Mammary epithelial cell (primary cell): ENCODE measurements at places on chromosomes 4 and X.

DNA sequence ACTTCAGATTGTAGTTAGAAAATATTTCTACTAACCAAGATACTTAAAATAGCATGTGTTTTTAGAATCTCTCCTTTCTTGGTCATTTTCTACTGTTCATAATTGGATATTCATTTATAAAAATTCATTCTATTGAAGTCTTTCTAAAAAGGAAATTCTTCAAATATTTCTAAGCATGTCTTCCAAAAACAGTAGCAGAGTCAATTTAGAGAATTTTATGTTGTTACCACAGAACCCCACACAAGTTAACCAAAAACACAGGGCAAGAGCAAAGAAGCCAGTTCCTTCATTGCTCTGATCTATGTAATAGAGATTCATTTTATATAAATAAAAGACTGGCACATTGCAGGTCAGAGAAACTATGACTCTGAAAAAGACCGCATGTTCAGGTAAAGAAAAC lies 345.1 kb upstream of the PITX2 start:
- no peak for DNase-seq

DNA sequence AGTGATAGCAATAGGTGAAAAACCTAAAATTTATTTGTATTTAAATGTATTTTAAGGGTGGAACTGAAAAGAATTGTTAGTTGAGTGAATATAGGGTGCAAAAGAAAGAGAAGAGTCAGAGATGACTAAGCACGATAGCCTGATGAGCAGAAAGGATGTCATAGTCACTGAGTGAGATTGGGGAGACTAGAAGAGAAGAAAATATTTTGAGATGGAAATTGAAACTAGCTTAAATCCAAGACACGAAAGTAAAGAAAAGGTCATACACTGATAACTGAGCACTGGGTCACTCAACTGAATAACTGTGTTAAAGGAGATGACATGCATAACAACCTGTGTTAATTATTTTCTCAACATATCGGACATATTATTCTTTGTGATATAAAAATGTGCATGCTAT lies 55.5 kb downstream of the SPANXN4 start:
- DNase-seq: no peak

DNA sequence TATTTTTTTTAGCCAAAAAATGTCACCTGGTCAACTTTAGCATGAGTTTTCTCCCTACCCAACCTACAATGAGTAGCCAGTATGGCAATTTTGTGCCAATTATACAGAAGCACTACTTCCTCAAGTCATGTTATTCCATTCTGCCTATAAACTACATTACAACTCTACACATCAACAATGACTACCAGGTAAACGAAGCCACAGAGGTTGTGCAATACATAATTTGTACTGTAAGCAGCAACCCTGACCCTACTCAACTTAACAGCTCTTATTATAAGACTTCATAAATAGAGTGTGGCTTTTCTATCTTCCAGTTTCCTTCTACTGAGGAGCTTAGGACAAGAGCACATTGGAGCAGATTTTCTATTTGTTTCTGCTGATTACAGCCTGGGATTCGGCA lies 160.5 kb downstream of the HS3ST1 start:
- DNase-seq: no peak

DNA sequence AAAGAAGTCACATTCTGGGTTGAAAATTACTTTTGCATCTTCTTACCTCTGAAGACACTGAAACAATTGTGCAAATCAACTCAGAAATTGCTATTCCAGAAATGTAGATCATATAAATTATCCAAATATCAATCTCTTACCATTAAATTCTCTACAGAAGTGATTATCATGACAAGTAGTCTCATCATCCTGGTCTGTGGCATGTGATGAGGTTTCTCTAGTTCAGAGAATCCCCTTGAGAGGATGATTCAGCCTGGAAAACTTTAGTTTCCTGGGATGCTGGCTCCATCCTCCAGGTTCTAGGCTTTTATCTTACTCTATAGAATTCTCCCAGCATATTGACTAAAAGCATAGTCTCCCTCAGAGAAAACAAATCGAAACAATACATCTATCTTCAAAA lies 76.2 kb upstream of the S100G start:
- DNase-seq: peak; percentile 40

DNA sequence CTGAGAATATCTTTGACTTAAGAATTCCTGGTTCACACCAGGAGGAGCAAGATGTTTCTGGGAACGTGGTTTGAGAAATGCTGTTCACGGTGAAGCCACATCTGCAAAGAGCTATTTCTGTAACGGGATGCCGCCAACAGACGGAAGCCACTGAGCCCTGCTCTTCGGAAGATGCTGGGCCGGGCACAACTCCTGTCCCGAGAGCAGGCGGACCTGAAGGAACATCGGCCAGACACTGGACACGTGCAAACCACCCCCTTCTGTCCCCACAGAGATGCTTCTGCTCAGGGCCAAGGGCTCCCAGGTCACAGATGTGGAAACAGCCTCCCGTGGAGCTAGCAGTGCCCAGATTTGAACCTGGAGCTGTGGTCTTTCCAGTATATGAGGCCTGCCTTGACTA lies 24.3 kb downstream of the HMX1 start:
- DNase-seq: no peak

DNA sequence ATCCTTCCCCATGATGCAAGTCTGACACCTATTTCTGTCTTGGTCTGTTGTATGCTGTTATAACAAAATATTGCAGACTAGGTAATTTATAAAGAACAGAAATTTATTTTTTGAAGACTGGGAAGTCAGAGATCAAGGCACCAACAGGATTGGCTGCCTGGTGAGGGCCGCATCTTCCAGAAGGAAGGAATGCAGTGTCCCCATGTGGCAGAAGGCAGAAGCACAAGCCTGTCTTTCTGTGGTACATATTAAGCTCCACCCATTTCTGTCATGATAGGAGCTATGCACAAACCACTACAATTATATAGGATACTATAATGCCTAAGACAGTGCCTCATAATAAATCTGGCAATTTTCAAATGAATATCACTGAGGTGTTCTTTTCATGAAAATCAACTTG lies 502.3 kb upstream of the DIAPH2 start:
- DNase-seq: peak; percentile 8

DNA sequence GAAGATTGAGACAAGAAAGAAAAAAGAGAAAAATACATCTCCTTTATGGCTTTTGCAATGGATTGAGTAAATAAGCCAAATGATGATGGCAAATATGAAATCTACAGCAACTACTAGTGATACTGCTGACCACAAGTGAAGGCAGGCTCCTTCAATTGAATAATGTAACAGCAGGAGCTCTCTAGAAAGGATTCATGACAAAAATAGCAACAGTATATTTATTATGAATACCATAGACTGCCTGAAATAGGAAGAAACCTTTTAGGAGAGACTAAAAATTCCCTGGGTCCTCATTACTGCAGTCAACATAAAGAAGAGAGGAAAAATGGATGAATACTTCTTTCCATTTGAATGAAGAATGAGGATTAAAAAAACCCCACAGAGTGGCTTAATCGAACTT lies 306.8 kb upstream of the ANXA10 start:
- DNase-seq: no peak

DNA sequence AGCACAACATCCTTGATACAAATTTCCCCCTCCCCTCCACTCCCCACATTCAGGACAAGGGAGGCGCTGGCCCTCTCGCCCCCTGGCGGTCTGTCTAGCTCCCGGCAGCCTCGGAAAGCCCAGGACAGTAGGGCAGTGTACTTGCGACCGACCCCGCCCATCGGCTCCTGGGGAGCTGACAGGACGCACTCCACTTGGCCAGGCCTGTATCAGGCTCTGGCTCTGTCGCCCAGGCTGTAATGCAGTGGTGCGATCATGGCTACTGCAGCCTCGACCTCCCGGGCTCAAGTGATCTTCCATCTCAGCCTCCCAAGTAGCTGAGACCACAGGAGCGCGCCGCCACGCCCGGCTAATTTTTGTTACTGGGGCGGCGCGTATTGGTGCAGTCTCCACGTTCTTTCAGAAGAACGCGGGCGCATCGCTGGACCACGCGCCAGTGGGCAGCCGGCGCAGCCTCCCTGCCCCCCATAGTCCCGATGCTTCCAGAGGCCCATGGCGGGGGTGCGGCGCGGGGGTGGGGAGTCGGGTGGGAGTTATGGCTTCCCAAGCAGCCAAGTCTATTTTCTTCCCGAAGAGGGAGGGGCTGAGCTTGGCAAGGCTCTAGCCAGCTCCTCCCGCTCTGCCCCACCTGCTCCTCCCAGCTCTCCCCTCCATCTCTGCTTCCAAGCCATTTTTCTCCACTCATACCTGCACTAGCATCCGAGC lies 7.8 kb upstream of the AKAP14 start:
- DNase-seq: no peak

GRCh38 chr4:108320061-108320460 lies 151.3 kb upstream of the LEF1 start:
- no peak for DNase-seq

DNA sequence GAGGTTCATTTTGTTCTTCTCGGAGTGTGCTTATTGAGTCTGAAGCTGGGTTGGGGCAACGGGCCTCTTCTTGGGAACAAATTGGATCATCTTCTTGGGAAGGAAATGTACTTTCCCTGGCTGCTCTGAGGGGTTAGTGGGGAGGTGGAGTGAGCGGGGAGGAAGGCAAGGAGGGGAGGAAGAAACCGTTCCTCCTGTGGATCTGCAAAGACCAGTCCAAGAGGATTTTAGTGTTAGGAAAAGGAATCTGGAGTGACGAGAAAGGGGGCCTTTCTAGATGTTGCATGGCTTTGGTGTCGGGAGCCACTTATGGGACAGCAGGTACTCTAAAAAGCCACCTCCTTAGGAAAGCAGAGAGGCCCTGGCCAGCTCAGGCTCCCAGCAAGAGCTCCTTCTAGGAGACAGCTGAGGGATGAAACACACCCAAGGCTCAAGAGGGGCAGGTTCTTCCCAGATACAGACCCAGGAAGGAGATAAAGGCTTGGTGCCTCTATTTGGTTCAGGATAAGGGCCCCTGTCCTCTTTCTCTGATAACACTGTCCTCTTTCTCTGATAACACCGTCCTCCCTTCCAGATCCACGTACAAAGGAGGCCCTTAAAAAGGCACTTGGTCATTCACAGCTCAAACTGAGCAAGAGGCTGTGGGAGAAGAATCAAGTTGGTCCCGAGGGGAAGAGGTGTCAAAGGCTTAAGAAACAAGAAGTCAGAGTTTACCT lies 451 bp downstream of the SOD3 start:
- DNase-seq: no peak

- no peak for DNase-seq
These were observed 12.8 kb upstream of the LGI2 start for GRCh38 chr4:25043548-25043947.

- no peak for DNase-seq
These were observed 784 bp downstream of the MAP7D3 start for GRCh38 chrX:136250191-136251040.
